ENCODE measurements at places on chromosomes 6 and 20. TPM values are rescaled to one million over a fixed set of nuclear protein-coding genes. Genes with fewer than 3 reads are reported as not detected.

The HIVEP2 gene
- total RNA-seq, result 39.2 TPM

The SLC22A16 gene
- total RNA-seq, result not detected

The RTN4IP1 gene
- 5.5 TPM for total RNA-seq

The C20orf96 gene
- 19.9 TPM for total RNA-seq

The SNRPB2 gene
- 57.6 TPM for total RNA-seq

DNA sequence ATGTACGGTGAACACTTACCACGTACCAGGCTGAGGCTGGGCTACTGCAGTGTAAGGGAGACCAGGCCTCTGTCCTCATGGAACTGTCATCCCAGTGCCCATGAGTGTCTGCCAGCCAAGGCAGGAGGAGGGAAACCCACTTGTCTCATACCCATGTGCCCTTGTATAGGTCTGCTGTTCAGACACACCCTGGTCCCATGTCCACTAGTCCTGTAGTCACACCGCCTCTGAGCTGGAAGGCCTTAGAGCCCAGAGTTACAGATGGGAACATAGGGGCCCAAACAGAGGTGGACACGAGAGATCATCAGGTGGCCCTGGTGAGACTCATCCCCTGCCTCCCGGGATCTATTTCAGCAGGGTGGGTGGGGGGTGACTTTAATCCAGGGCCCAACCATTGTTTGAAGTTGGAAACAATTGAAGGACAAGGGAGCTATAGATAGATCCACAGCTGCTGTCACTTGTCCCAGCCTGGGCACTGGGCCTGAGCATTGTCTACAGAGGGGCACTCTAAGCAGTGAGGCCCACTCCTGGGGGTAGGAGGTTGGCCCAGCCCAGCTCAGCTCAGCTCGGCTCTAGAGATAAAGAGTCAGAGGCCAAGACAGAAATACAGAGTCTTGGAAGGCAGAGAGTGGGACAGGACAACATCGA lies 14.6 kb downstream of the MYH7B start:
- DNase-seq, result no peak

GRCh38 chr6:100518588-100518987 lies 53.9 kb upstream of the SIM1 start:
- no peak for DNase-seq

- no peak for DNase-seq
These were observed 395.9 kb downstream of the DHX35 start for GRCh38 chr20:39358052-39358451.

GRCh38 chr6:36127462-36128016 lies 2.8 kb upstream of the MAPK13 start:
- DNase-seq, result no peak

GRCh38 chr6:113587078-113587699 lies 270.0 kb upstream of the MARCKS start:
- DNase-seq, result no peak

DNA sequence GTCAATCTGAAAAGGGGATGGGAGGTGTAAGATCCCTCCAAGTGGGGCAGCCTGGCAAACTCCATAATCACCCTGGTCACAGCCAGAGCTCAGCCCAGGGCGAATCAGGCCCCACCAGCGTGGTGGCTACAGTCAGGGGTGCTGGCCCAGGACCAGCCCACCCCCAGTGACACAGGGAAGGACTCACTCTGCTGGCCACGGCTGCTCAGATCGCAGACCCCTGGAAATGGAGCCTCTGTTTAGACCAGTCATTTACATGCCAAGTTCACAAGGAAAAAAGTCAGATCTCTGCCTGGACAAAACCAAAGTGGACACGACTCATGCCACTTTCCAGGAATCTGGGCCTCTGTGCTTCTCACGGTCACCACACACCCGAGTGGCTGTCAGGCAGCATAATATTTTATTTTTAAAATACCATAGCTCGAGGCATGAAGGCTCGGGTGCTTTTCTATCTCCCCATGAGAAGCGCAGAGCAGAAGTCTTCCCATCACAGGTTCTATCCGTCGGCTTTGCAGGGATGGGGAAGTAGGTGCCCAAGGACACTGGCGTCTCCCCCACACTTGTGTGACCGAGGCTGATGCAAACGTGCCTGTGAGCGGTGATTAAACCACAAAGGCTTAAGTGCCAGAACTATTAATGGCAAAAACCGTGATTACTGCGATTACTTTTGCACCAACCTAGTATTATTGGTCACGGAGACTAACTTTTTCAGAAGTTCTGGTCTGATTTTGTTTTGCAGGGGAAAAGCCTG lies 13.0 kb downstream of the PXDC1 start:
- DNase-seq, result no peak

DNA sequence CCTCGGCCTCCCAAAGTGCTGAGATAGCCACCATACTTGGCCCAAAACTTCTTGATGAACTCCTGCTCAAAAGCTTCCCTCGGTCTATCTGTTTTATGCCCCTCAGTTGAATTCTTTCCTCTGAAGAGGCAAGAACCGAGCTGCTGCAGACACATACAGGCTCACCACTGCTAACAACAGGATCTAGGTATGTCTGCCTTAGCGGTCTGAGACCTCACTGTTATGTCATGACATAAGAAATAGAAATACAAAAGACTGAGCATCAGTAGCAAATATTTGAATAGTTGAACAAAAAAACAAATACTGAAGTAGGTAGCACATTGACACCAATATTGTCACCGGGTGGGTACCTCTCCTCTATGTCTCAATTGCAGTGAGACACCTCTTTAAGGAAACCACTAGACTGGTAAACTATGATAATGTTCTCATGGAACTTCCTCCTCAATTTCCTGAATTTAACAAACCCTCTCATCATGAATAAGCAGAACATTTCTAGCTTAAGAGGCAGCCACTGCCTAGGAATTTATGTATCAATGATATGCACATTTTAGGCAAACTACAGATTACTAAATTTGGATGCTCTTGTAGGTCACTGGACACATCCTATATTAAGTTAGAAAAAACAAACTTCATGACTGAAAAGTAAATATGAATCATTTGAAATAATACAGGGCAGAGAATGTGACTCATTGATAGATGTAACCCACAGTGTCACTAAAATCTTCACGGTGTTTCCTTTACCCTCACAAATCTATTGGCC lies 9.4 kb upstream of the STXBP5 start:
- no peak for DNase-seq
